ENCODE measurements at places on chromosomes 16 and 17.

DNA sequence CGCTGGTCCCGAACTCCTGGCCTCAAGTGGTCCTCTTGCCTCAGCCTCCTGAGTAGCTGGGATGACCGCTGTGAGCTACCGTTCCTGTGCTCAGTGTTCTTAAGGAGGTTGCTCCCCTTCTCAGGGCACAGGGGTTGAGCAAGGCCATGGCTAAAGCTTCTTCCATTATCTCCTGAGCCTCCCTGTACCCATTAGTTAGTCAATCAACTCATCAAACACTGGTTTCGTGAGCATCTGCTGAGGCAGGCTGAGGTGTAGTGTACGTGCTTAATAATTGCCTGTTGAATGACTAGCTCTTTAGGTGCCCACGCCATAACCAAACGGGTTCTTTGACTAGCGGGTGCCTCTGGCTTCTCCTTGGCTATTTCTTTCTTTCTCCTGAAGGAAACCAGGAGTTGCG, 11.7 kb downstream of the SGCA start:
- DNase-seq = no peak

GRCh38 chr16:57855188-57855587, 52.9 kb upstream of the KIFC3 start:
- no peak for DNase-seq

DNA sequence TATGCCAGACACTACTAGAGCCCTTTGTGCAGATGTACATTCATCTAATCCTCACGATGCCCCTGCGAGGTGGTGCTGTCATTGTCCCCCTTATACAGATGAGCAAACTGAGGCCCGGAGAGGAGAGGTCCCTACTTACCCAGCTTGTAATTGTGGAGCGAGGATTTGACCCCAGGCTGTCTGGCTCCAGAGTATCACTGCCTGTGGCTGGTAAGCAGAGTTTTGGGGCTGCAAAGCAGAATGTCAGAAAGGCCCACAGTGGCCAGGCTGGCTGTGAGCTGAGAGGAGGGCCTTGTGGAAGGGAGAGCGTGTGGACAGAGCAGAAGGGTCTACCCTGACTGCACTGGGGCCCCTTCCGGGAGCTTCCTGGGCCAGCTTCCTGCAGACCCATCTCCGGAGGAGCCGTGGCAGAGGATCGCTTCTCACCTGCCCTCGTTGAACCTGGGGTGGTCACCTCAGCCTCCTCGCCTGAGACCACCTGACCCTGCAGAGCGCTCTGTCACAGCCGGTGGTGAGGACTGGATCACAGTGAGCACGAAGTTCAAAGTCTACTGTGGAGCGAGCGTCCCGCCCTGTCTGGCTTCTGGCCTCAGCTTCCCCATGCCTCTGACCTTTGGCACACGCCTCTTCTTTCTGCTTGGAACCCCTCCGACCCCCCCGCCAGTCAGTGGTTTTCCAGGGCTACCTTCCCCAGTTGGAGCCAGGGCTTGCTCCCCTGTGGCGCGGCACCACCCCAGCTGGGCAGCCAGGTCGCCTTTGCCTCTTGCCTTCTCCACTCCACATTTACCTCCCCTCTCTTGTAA, 12.1 kb downstream of the CMIP start:
- DNase-seq = no peak

DNA sequence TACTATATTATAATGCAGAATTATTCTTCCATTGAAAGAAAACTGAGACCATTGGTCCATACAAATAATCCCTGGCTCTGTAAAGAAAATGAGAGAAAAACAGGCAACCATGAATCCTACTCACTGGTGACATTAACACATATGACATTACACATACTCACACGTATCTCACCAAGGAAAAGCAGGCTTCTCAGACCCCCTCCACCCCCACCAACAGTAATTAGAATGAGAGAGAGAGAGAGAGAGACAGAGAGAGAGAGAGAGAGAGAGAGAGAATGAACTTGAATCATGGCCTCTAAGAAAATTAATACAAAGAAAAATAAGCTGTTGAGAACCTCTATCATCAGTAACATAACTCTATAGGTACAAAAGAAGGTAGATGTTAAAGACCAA, 132.0 kb downstream of the SNX11 start:
- DNase-seq = no peak

Measured in foreskin fibroblast (primary cell).